ENCODE measurements at places on chromosomes 1 and 21.

DNA sequence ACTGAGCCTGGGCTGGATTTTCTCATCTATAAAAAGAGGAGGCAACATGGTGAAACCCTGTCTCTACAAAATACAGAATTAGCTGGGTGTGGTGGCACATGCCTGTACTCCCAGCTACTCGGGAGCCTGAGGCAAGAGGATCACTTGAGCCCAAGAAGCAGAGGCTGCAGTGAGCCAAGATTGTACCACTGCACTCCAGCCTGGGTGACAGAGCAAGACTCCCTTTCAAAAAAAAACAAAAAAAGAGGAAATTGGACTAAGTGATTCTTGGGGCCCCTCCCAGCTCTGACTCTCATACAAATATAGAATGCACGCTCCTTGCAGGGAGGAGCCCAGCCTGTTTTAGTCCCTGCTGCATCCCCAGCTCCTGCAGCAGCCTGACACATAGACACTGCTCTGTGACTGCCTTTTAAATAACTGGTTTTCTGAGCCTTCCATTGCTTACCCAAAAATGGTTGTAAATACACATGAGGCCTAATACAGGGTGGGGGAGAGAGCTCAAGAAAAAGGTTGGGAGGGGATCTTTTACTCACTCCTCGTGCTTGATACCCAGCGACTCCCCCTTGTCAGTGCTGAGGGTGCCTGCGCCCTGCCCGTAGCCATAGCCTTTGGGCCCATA, 17.2 kb downstream of the CSRP1 start:
- DNase-seq = no peak

GRCh38 chr1:45802343-45803298, 791 bp upstream of the MAST2 start:
- peak; percentile 27 for DNase-seq

DNA sequence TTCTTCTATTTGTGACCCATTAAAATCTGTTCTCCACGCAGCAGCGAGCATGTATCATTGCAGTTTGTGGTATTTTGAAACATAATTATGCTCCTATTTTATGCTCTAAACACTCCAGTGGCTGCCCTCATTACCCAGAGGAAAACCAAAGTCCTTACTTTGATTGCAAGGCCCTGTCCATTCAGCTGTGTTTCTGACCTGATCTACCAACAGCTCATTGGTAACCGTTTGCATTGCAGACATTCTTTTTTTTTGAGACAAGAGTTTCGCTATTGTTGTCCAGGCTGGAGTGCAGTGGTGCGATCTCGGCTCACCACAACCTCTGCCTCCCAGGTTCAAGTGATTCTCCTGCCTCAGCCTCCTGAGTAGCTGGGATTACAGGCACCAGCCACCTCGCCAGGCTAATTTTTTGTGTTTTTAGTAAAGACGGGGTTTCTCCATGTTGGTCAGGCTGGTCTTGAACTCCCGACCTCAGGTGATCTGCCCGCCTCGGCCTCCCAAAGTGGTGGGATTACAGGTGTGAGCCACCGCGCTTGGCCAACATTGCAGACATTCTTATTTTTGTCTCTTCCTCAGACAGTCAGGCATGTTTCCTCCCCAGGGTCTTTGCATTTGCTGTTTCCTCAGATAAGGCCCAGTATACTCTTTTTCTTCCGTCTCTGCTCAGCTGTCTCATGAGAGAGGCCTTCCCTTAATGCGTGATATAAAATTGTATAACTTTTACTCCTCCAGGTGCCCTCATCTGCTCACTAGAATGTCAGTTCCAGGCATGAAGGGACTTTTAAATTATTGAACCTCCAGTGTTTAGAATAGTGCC, 32.5 kb downstream of the THRAP3 start:
- no peak for DNase-seq

GRCh38 chr1:28973596-28974421, 59.4 kb downstream of the EPB41 start:
- no peak for DNase-seq

DNA sequence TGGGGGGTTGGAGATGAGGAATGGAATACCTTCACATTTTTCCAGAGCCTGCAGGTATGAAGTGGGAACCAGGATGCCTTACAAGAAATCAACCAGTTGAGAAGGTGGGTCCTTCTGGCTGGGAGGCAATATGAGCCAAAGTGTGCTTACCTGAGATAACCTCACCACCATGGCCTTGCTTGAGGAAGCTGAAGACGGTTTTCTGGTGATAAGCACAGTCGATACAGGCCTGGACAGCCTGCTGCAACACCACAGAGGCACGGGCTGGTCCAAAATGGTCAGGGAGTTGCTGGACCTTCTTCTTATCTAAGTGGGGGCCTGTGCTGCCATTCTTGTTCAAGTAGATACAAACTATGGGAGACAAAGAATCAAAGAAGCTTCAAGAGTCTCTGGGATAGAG, 27.0 kb upstream of the SLFNL1 start:
- no peak for DNase-seq

DNA sequence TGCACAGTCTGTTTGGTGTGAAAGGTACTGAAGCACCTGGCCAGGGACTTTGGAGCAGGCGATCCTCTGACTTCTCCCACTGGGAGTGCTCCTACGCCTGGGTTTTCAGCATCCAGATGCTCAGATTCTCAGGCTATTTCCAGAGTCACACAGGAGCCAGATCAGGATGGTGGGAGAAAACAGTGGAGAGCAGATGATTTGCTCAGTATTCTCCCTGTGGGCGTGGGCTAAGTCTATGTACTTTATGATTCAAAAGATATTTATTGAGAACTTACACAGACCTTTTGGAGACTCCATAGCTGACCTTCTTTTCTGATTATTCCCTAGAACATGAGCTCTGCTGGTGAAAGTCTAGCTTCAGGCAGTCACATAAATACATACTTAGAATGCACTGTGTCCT, 134.6 kb downstream of the TENT5C start:
- DNase-seq = no peak

GRCh38 chr1:185213091-185213490, 56.1 kb downstream of the SWT1 start:
- no peak for DNase-seq

DNA sequence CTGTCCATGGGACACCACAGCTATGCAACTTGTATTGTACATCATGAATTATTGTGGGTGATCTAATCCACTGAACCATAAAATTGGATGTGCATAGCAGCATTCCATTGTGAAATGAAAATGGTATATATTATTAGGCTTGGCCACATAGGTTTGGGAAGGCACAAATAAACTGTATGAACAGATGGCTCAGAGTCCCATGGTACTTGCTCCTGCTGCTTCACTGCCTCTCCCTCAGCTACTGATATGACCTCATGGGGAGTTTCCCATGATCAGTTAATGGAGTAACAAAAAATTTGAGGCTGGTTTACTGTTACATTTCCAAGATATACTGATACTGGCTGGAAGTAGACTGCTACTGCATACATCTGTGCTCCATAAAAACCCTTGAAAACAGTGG, 152.7 kb upstream of the NEGR1 start:
- DNase-seq = no peak

GRCh38 chr1:31764312-31765040, at the start of gene ADGRB2:
TSS of gene ADGRB2 (minus strand) at chr1:31764340. CDS start at chr1:31757221, 7,119 bp downstream.
- no peak for DNase-seq

DNA sequence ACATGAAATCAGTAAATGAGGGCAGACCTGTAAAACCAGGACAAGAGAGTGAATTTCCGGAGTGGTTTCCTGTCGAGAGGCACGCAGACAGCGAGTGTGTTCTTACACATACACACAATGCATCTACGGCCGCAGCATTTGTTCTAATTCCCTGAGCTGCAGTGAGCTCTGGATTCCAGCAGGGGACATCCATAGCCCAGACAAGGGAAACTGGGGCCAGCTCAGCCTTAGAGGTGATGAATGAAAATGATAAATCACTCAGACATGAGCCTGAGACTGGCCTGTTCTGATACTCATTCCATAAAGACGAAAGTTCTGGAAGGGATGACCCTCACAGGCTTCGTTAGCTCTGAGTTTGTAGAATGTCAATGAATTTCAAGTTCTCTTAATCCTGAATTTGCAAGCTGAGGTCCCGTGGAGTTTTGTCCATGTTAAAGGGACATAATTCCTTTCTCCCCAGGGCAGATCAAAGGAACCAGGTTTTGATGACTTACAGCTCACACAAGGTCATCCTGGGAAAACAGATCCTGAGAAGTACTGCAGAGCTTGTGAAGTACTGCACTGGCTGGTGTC, 207.9 kb upstream of the C1orf87 start:
- DNase-seq = peak; percentile 57

GRCh38 chr1:57321776-57322175, 102.1 kb downstream of the DAB1 start:
- DNase-seq = no peak

DNA sequence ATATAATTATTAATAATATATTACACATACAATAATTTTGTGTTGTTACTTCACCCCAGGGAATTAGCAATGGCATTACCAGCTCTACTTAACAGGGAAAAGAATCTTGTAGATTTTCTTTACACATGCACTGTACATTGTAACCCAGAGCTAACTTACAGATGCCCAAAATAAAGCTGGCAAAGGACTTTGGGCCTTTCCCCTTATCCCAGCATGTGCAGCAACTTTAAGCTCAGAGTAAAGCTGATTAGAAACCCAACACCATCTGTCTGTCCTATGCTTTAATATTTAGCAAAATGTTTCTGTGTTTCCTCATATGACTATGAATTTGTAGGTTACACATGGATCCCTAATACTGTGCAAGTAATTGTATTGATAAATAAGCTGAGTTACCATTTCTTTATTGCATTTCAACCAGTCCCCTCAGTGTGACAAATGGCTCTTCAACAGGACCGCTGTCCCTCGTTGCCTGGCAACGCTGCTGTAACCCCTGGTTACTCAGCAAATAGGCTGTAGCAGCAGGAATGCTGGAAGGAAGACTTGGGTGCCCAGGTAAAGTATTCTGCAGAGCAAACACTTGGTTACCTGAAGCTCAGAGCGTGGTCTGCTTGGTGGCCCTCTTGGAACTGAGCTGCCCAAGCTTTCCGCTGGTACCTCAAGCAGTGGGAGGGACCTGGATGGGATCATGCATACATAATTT, at the start of gene USH2A:
USH2A (minus strand) TSS at position 628 of the 700 bp plus-strand sequence. CDS start 1,112 bp downstream, outside the sequence.
- peak; percentile 1 for DNase-seq

Data from iPS DF 6.9 (cell line).